ENCODE measurements at places on chromosomes 4 and X.
A peak's percentile ranks its signal among the peaks of the same experiment; 100 is the strongest.

DNA sequence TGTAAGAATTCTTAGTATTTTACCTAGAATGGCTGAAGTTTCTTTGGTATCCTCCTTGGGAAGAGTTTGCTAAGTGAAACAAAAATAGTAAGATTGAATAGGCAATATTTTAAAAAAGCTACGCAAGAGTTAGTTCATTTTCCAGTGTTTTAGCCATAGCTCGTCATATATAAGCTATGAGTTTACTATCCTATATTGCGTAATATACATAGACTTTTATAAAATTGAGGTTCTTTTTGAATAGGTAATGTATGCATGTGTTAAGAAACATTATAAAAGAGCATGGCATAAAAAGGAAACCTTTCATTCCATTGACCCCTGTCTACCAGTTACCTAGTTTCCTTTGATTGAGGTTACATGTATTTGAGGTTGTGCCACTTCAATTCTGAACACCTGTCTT, 67.0 kb downstream of the DACH2 start:
- DNase-seq = no peak

- DNase-seq = no peak
Measured at GRCh38 chr4:40180356-40180755, 16.5 kb upstream of the RHOH start.

DNA sequence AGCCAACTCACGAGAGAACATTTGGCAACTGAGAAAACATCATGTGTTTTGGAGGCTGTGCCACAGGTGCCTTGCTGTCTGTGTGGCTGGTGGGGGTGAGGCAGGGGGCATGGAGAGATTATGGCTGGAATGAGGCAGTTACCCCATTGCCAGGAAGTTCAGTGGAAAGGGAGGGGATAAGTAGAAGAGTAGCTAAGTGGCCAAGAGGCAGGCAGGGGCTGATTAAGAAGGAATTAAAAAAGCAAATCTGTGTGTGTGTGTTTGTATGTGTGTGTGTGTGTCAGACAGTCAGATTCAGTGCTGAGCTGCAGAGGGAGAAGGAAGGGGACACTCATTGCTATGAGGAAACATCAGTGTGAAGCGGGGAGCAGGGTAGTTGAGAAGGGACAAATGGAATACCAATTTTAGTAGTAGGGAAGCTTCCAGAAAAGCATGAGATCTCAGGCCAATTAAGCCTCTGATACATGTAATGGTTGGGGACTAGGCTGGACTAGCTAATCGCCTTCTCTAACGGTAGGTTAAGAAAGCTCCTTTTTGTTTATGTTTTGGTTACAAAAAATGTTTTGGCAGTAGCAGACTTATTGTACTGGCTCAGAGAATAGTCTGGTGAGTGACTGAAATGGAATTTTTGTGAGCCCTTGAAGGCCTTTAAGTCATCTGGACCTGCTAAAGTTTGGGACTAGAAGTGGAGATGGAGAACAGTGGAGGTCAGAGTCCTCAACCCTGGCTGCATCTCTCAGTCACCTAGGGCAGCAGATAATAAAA, 18.5 kb downstream of the TMEM164 start:
- no peak for DNase-seq

- no peak for DNase-seq
Measured at GRCh38 chrX:9873952-9874351, 87.7 kb downstream of the SHROOM2 start.

GRCh38 chr4:38856524-38857337, at the start of gene TLR6:
Gene TLR6 (minus strand): TSS chr4:38856817. CDS start chr4:38829473, 27,344 bp downstream.
- DNase-seq = no peak

DNA sequence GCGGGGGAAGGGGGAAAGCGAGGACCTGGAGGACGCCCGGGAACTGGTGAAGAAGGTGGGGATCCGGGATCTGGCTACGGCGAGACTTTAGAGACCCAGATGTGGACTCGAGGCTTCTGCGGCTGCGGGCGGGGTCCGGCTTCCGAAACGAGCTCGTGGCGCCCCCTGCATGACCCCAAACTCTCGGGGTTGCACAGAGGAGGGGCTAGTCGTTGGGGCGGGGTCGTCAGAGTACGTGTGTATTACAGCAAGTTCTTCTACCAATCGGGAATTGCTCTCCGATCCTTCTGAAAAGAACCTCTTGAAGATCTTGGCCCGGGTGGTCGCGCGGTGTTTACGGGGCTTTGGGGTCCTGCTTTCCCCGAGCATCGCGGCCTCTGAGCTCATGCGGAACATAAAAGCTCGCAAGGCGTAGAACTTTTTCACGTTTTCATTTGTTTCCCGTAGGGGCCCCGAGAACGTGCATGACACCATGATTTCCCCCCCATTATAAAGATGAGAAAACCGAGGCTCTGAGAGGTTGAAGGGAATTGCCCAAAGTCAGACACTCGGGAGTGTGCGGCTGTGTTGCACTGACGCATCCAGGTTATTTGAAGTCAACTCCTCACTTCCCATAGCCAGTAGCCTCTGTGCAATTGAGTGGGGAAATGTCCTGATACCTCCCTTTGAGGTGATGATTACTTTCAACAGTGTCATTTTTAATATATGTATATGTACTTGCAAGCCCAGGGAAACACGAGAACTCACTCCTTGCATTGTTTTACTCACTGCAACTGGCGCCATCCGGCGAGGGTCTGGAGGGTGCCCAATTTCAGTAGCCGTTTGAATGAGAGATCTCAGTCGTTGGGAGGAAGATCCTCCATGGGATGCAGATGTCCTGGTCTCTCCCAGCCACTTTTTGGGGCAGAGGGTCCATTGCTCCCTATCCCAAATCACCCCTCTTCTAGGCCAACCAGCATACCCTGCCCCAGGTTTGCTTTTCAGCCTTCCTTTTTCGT, at the start of gene BEND4:
BEND4 (minus strand) TSS at position 149 of the 998 bp plus-strand sequence. CDS start 512 bp downstream, outside the sequence.
- no peak for DNase-seq

DNA sequence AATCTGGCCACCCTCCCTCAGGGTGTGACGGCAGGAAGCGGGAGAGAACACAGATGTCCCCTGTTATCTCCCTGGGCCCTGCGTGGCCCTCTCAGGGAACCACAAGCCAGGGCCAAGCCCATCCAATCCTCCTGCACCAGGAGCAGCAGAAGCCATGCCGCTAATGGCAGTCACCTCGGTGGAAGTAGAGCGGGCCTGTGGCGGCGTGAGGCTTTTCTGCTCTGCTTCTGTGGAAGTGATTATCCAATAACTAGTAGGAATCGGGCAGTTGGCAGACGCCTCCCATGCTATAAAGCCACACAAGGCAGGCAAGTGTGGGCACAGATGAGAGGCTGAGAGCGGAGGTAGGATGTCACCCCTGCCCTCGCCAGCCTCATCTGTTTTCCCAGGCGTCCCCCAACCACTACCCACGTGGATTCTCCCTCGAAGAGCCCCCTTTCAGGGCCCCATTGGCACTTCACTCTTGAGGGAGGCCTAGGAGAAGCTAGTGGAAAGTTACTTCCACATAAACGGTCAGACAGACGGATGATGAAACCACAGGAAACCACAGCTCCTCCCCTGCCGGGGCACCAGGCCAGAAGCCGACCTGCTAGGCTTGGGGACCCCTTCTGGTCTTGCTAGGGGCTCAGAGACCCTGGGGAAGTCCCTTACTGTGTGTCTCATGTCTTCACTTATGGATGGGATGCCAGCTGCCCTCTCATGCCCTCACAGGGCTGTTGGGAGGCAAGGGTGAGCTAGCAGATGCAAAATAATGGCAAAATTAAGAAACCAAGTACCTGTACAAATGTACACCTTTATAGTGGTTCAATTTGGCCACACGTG, 18.8 kb upstream of the TMSB4X start:
- DNase-seq = peak; percentile 3

- DNase-seq = no peak
Measured at GRCh38 chr4:183392377-183392776, 52.1 kb upstream of the CDKN2AIP start.

GRCh38 chrX:19107035-19107434, 15.2 kb downstream of the ADGRG2 start:
- DNase-seq = no peak

DNA sequence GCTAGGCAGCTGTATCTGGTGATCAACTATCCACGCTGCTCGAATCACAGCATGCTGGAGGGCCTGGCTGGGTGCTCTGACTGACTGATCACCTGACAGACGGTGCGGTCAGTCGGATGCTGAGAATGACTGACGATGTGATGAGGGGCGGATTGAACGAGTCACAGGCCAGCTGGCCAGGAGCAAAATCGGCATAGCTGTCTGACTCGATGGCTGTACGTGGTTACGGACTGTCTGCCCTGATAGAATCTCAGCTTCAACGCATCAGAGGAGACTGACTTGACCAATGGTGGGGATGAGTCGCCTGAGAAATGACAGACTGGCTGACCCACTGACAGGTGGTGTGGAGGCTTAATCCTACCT, 1.0 kb upstream of the SUV39H1 start:
- DNase-seq = no peak

GRCh38 chr4:139581096-139581495, 25.1 kb upstream of the SETD7 start:
- DNase-seq = no peak

DNA sequence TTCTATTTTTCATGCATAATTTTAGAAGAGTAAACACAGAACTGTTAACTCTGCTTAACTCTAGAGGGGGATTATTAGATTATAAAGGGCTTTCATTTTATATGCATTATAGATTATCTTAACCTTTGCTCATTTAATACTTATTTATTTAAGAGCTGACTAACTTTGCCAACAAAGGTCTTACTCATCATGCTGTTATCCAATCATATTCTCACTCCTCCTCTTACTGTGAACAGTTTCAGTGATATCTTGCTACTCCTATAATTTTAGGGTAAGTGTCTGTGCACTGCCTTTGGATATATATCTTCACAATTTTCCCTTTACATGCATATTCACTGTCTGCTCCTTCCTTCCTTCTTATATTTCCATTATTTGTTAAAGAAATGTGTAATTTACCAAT, 1814.9 kb downstream of the STIM2 start:
- DNase-seq = no peak

GRCh38 chr4:99860521-99860920, 33.7 kb downstream of the LAMTOR3 start:
- DNase-seq = no peak

- no peak for DNase-seq
Measured at GRCh38 chr4:89298155-89298554, 9.4 kb downstream of the GPRIN3 start.

GRCh38 chr4:25098964-25099891, 61.0 kb downstream of the SEPSECS start:
- DNase-seq = no peak

DNA sequence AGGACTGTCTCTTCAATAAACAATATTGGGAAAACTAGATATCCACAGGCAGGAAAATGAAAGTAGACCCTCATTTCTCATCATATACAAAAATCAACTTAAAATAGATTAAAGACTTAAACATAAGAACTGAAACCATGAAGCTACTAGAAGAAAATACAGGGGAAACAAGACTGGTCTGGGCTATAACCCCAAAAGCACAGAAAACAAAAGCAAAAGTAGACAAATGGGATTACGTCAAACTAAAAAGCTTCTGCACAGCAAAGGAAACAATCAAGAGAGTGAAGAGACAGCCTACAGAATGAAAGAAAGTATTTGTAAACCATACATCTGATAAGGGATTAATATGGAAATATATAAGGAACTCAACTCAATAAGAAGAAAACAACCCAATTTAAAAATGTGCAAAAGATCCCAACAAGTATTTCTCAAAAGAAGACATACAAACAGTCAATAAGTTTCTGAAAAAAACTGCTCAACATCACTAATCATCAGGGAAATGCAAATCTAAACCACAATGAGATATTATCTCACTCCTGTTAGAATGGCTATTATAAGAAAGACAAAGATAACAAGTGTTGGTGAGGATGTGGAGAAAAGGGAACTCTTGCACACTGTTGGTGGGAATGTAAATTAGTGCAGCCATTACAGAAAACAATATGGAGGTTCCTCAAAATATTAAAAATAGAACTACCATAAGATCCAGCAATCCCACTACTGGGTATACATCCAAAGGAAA, 325.3 kb upstream of the RASGEF1B start:
- no peak for DNase-seq

GRCh38 chr4:168610911-168611530, 114.2 kb downstream of the PALLD start:
- no peak for DNase-seq

DNA sequence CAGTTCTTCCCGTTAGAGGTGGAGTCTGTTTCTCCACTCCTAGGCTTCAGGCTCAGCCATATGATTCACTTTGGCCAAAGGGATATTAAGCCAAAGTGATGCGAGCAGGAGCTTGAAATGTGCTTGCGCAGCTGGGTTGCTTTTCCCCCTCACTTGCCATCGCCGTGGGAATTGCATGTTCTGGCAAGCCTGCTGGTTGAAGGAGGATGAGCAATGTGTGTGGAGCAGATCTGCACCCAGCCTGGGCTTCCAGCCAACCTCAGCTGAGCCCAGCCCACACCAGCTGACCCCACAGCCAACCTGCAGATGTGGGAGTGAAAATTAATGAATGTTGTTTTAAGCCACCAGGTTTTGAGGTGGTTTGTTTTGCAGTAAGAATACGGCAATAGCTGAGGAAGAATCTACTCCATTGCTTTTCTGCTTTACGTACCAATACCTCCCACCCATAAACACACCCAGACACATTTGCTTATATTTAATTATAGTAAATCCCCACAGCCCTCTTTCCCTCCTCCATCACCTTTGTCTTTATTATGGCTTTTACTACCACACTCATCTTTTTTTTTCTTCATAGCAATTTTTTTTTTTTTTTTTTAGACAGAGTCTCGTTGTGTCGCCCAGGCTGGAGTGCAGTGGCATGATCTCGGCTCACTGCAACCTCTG, 132.8 kb upstream of the FUNDC1 start:
- DNase-seq = peak; percentile 48

- no peak for DNase-seq
Measured at GRCh38 chrX:10325611-10326010, 168.8 kb downstream of the CLCN4 start.

- DNase-seq = no peak
Measured at GRCh38 chr4:12319765-12320164, 891.1 kb upstream of the HS3ST1 start.

GRCh38 chr4:97770222-97770621, 373.1 kb downstream of the STPG2 start:
- DNase-seq = no peak

DNA sequence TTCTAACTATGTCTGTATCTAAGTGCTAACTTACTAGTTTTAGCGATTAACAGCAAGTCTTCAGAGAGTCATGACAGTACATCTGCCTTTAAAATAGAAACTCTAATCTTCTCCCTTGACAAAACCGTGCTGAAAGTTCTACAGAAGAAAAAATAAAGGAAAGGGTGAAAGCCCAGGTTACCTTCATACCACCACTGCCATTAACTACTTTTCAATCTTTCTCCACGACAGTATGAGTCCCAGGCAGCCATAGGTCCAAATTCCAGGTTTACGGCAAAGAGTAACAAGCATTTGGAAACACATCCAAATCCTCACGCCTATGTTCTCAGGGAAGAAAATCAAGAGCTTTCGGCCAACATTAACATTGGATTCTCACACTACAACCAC, 12.4 kb upstream of the ZCCHC13 start:
- DNase-seq = no peak

DNA sequence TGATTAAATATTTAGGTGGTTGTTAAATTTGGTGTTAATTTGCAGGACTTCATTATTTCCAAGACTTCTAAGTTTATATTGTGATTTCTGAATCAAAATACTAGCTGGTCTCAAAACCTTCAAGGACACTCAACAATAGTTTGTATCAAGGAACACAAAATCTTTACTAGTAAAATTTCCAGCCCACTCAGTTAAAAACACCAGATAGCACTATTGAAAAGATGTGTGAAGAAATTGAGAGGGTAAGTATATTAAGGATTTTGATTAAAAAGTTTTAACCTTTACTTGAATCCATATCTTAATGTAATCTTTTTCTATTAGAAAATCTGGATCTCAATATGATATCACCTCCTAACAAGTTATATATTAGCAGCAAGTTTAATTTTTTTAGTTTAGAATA, 89.3 kb upstream of the UGT8 start:
- no peak for DNase-seq
